ENCODE measurements at places on chromosomes 6 and 20.
A peak's percentile ranks its signal among the peaks of the same experiment; 100 is the strongest.

DNA sequence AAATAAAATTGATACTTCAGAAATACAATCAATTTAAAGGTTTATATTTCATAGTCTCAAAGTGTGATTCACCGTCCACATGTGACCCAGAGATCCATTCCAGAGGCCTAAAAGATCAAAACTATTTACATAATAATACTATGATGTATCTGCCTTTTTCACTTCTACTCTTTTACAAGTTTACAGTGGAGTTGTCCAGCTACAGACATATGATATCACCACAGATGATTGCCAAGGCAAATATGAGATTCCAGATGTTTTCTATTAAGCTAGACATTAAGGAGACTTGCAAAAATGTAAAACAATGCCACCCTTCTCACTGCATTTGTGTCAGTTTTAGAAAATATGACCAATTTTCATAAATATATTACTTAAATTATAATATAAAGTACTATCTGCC is 443.7 kb downstream of the GJA1 start:
- no peak for DNase-seq

DNA sequence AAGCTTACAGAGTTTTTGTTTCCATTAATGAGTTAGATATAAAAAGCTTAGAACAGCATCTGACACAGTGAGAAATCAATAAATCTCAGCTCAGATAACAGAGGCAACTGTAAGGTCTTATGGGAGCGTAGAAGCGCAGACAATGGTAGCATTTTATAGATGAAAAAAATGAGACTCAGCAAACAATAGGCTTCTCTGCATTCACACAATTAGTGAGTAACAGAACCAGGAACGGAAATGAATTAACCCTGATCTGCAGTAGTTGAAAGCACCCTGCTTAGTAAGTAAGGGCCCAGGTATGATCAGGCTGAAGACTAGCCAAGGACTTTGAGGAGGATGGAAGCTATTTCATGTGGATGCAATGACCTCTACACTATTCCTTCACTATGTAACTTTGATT is 147.2 kb upstream of the EYA4 start:
- DNase-seq, result no peak

- DNase-seq, result no peak
These were observed 7.3 kb upstream of the TGM2 start for GRCh38 chr20:38172408-38172807.

DNA sequence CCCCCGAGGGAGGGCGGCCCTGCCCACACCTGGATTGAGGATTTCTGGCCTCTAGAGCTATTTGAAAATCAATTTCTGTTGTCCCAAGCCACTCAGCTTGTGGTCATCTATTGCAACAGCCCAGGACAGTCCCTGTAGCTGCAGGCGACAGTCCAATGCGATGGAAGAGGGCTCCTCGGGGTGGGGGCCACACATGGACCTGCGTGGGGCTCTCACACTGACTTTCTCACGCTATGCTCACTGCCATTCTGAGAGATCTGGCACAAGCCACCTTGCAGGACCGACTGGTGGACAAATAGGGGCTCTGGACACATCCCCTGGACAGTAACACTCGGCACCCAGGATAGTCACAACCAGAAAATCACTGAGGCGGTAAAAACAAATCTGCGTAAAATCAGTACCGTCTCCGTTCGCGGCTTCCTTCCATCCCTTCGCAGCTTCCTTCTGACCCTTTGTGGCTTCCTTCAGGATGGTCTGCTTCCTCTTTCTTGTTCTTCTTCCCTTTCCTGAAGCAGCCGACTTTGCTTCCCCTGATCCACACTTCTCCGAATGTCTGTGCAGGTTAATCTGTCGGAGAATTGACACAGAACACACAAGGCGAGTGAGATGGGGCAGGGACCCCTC is 21.8 kb downstream of the CTCFL start:
- no peak for DNase-seq

- DNase-seq, result no peak
These were observed 2.0 kb downstream of the AIF1 start for GRCh38 chr6:31617010-31617409.

- DNase-seq, result no peak
These were observed 739 bp downstream of the CTSZ start for GRCh38 chr20:59006167-59006863.

- no peak for DNase-seq
These were observed 20.1 kb upstream of the RNGTT start for GRCh38 chr6:88983532-88983931.

GRCh38 chr20:62201173-62202082 is 18.6 kb downstream of the MTG2 start:
- DNase-seq, result no peak

DNA sequence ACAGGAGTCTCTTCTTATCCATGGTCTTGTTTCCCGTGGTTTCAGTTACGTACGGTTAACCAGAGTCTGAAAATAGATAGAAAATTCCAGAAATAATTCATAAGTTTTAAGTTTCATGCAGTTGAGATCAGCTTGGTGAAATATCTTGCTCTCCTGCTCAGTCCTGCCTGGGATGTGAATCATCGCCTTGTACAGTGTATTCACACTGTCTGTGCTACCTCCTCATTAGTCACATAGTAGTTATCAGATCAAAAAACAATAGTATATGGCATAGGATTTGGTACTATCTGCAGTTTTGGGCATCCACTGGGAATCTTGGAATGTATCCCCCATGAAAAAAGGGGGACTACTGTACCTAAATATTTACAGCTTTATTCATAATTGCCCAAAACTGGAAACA is 22.7 kb upstream of the MOCS1 start:
- DNase-seq, result no peak

DNA sequence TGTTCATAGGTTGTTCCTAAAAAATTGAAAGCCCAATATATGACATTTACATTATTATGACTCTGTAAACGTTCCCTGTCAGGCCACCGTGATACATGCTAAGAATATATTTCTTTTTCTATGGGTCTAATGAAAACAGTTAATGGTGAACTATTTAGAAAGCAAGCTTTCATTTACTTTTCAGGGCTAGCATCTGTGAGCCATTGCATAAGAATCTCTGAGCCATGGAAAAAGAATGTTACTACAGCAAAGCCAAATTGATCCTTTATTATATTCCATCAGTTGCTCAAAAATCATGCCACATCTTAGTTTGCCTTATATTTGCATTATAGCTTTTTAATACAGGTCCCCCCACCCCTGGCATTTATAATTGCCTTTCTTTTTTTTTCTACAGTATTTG is 275.5 kb downstream of the ZFAND3 start:
- DNase-seq, result no peak

GRCh38 chr20:50582092-50582491 is 71.9 kb downstream of the PTPN1 start:
- no peak for DNase-seq

GRCh38 chr20:58048096-58048702 is 180.3 kb downstream of the ANKRD60 start:
- no peak for DNase-seq

DNA sequence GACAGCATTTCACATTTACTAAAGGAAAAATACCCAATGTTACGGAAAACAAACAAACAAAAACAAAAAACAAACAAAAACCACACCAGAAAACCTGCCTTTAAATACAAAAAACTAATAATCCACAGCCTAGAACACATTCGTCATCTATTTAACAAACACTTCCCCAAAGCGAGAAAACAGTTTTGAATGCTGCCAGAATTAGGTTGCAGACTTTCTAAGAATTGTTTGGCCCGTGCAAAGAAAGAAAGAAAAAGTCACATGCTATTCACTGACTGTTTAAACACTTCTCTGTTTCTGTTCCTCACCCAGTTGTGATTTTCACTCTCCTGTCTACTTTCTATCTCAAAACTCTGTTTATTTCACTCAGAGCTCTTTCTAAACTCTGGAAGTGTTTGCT is 52.5 kb downstream of the BCAS1 start:
- no peak for DNase-seq

DNA sequence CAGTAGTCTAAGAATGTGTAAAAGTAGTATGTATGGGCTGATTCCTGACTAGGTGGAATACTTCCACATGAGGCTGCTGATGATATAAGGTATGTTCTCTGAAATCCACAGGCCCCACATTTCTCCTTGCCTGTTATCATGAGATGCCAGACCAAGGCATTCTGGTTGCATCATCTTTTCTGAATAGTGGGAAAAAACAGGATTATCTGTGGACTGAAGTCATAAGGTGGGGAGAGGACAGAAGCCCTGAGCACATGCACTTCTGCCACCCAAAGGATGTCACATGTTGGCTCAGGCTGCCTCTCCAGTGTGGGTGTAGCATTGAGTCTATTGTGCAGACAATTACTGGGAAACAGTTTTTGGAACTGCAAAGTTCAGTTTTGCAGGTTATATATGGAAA is 184.5 kb upstream of the RAB32 start:
- DNase-seq, result no peak

DNA sequence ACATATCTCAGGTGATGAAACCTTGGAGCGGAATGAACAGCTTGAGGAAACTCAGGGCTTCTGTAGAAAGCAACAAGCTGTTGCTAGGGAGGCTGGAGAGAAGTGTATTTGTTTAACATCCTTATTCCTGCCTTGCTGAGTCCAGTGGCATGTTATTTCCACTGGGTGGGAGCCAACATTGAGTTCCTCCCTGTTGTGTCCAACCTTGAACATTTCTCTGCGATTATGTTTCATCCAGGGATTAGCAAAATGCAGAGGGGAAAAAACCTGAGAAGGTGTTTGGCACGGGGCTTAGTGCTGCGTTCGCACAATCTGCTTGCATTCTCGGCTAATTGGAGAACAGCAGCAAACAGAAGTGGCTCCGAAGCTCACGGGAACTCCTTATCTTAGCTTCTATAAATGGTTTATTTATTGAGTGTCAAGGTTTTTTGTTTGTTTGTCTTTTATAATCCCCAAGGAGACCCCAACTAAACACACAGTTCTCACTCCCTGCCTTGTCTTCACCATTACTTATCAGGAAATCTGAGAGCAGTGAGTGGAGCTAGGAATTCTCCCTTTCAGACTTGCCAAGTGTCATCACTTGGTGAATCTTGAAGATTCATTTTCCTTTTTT is 412.8 kb downstream of the CDC5L start:
- no peak for DNase-seq

- DNase-seq, result no peak
These were observed 243.0 kb downstream of the ATXN1 start for GRCh38 chr6:16518265-16518664.

DNA sequence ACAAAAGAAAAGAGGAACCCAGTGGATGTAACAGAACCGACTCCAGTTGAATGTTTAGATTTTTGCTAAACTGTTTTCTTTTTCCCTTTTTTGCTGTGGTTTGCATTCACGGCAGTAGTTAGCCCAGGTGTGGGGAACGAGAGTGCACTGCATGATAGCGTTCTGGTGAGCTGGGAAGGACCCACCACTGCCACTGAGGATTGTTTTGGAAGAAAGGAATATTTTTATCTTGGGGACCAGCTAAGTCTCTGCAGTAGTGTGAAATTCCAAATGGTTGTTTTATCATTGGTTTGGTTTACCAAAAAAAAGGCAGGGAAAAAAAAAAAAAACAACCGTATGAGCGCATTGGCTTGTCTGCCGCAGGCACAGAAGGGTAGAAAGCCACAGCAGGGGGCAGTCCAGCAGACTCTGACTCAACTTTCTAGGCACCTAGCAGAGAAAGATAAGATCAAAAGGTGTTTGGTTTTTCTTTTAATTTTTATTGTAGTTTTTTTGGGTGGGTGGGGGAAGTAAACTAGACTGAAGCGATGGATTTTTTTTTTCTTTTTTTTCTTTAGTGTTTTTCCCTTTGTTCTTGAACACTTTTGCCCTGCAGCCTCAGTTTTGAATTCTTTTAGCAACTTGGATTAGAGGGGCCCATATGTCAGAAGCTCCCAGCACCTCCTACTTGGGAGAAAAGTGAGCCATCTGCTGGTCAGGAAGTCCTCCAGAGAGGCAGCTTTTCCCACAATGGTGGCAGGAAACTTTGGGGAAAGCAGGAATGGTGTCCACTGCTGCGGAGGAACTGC is 13.5 kb upstream of the RAB5IF start:
- DNase-seq, result peak; percentile 85

DNA sequence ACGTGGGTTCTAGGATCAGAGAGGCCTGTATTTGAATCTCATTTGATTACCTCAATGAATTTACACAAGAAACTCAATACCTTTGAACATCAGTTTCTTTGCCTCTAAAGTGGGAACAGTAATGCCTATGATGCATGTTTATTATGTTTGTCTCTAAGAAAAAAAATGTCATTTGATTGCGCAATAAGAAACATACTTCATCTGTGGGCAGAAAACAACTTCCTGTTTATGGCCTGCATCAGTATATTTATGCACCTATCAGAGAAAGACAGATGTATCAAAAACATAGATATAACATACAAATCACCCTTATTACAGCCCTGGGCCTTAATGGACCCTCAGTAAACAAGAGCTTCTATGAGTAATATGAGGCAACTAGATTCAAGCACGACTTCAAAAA is 516.4 kb upstream of the ARID1B start:
- no peak for DNase-seq

GRCh38 chr20:3102575-3103368 is 18.2 kb upstream of the AVP start:
- no peak for DNase-seq

DNA sequence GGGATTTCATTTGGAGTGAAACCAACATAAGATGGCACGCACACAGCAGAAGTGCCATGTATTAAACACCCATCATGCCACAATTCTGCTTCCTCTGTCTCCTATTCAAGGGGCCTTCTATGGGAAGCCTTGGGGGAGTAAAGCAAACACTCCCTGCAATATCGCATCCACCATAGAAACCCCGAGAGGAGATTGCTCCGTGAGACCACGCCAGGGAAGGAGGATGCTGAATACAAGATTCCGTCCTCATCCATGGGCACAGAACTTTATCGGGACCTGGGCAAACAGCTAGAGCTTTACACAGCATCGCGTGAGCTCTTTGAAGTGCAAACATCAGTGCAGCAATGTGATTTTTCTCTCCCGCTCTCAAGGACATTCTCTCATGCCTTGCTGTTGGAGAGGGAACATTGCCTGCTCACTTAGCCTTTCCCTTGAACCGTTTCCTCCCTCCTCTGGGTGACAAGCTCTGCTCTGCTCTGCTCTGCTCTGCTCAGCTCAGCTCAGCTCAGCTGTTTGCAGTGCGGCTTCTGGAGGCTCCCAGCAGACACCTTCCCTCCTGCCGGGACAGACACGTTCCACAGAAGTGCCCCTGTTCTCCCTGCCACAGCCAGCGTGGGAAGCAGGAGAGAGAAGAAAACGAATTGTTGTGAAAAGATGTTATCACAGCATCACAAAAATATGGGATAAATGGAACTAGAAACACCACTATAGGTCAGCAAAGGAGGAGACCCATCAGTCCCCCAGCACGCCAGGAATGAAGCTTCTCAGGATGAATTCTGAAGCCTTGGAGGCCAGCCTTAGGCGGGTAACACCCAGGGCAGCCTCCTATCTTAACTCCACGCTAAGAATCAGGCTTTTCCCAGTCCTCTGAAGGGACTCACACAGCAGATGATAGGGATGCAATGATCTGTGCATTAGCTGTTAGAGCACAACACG is 48.2 kb downstream of the RNASET2 start:
- DNase-seq, result no peak

DNA sequence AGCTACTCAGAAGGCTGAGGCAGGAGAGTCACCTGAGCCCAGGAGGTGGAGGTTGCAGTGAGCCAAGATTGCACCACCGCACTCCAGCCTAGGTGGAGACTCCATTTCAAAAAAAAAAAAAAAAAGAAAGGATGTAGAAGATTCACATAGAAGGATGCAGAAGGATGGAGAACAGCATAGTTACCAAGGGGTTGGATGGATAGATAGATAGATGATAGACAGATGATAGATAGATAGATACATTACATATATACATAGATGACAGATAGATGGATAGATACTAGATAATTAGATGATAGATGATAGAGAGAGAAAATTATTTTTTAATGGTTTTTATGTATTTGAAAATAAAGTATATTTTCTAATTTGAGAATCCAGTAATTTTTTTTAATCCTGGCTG is 160.7 kb upstream of the ARID1B start:
- no peak for DNase-seq

Measured in CD4-positive, alpha-beta T cell treated with Interleukin-15 for 4 hours (primary cell).